ENCODE measurements at places on chromosomes 5 and 9.

DNA sequence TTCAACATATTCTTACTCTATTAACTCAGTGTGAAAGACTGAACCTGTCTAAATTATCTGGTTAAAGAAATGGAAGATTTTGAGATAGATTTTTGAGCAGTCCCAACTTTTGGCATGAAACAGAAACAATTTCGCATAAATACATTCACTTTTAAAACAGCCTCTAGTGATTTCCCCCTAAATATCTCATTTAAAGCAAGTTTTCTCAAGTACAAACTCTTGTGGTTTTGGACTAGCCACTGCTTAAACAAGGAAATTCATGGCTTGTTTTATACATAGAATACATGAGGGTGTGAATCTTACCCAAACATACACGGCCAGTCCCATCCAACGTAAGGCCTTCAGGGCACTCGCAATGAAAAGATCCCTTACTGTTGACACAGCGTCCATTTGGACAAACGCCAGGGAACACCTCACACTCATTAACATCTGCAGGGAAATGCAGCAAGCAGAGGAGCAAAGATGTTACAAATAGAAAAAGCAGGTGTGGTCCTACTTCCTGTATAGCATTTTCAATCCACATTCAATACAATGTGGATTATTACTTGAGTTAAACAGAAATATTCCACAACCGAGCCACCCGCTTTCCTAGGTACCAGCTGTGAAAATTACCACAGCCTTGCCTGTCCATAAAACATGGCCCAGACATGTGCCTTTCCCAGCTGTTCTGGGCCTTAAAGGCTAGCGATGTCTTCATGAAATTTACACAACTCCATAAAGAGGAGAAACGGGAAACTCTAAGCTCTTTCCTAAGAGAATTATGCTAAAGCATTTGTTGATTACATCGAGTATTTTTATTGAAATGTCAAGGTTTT lies 188.8 kb downstream of the FBN2 start:
- no peak for DNase-seq

GRCh38 chr5:131773805-131774204 lies 23.0 kb downstream of the FNIP1 start:
- DNase-seq: no peak

- no peak for DNase-seq
Observed at GRCh38 chr5:35320029-35320428, 89.7 kb upstream of the PRLR start.

DNA sequence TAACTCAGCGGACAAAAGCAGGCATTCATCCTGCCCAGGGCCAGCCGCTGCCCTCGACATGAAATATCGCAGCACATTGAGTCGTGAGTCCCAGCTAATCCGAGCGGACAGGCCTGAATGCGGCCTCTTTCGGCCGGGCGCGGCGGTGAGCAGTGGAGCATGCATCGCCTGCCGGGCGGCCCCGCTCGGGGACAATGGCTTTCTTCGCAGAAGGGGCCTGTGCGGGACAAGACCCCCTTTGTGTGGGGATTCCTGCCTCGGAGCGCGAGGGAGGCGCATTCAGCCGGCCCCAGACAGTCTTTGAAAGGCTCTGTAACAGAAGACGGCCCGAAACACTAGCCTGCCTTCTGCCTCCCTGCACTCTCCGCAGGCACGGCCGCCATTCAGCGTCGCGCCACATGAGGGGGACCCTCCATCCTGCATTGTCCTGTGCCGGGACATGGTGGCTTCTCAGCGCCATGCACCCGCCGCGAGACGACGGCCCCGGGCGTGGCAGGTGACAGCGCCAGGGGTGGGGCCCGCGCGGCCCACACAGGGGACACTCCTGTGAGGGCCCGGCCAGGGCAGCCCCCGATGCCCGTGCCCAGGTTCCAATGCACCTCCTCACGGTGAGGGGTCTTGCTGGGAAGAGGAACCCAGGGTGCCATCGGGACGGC lies 52.0 kb downstream of the EXD3 start:
- peak; percentile 31 for DNase-seq

DNA sequence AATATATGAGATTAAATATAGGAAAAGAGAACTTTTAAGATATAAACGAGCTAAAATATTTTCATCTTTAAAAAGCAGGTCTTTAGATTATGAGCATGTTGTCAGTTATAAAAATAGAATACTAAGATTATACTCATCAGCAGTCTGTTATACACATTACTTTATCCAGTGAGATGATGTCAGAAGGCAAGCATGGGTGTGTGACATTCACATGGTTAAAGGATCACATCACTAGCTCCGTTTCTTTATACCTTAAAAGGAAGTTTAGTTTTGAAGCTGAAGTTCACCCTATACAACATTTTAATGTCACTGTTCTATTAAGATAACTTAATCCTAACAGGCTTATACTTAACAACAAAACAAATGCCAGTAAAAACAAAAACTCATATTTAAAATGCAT lies 59.6 kb downstream of the RICTOR start:
- no peak for DNase-seq

DNA sequence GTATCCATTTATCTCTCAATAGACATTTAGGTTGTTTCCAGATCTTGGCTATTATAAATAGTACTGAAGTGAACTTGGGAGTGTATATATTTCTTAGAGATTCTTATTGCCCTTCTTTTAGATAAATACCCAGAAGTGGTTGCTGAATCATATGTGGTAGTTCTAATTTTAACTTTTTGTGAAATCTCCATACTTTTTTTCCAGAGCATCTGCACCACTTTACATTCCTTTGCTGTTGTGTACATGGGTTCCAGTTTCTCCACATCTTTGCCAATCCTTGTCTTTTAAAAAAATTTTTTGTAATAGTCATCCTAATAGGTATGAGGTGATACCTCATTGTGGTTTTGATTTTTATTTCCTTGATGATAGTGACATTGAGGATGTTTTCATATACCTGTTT lies 303.7 kb downstream of the CCDC171 start:
- DNase-seq: no peak

DNA sequence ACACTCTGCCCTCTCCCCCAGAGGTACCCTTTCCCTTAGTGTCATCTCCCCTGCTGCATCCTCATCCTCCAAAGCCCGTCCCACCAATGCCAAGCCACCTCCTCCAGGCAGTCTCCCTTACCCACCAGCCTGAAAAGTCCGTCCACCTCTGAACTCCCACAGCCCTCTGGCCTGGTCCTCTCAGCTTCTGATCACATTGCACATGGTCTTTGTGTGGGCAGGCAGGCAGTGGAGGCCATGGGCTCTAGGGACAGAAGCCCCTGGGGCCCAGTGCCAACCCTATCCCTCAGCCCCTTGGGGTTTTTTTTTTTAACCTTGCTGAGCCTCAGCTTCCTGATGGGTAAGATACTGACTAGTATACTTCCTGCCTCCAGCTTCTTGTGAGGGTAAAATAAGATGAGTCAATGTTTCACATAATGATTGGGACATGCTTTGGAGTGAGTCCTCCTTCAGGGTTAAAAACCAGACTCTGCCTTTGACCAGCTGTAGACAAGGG lies 19.4 kb downstream of the CSF1R start:
- DNase-seq: peak; percentile 14

GRCh38 chr9:81146684-81147337 lies 542.5 kb downstream of the TLE1 start:
- no peak for DNase-seq

- DNase-seq: no peak
Observed at GRCh38 chr5:115461093-115461492, 83.5 kb downstream of the FEM1C start.

DNA sequence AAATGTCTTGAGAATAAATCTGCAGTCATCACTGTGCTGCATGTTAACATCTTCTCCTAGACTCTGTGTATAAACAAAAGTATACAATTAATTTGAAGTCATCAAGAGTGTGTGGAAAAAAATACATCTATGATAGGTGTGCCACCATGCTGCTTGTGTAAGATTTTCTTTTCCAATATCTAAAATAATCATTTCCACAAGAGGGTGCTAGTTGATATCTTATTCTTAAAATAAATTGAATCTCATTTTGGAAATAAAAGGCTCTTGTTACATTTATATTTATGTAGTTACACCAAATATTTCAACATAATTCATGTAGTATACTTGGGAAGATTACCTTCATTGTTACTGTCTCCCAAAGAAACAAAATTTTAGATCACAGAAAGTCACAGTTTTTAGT lies 14.1 kb upstream of the MOCS2 start:
- no peak for DNase-seq

DNA sequence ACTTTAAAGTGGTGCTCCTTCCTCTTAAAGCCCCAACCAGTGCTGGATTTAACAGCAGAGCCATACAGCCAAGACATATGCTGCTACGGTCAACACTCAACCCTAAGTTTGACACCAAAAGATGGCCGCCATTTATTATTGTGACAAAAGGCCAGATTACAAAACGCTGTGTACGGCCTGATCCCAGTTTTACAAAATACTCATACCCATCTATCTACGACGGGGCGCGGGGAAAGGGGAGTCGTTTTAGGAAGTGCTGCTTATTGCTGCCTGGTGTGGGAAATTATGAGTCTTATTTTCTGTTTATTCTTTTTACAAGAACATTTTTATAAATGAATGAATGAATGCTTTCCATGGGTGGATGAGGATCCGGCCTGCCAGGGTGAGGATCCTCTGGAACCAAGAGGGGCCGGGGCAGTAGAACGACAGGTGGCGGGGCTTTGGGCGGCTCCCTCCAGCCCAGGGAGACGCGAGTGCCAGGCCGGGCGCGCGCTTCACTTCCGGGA lies 457 bp upstream of the IDNK start:
- no peak for DNase-seq

DNA sequence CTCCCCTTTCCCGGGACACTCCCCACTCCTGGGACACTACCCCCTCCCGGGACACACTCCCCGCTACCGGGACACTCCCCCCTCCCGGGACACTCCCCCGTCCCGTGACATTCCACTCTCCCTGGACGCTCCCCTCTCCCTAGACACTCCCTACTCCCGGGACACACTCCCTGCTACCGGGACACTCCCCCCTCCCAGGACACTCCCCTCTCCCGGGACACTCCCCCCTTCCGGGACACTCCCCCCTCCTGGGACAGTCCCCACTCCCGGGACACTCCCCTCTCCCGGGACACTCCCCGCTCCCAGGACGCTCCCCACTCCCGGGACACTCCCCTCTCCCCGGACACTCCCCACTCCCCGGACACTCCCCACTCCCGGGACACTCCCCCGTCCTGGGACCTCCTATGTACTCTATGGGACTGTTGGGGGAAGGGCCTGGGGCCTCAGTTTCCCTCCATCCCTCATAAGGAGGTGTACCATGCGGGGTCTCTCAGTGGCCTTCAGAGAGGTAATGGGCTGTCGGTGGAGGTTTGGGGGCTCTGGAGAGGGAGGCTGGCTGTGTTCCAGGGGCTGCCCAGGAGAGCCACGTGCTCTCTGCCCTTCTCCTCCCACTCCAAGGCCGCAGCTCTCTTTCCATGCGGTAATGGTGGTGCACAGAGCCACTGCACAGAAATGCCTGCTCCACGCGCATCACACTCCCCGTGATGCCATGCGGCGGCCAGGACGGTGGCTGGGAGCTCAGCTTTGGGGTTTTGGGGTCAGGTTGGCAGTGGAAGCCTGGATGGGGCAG lies 96.2 kb downstream of the RXRA start:
- DNase-seq: no peak

DNA sequence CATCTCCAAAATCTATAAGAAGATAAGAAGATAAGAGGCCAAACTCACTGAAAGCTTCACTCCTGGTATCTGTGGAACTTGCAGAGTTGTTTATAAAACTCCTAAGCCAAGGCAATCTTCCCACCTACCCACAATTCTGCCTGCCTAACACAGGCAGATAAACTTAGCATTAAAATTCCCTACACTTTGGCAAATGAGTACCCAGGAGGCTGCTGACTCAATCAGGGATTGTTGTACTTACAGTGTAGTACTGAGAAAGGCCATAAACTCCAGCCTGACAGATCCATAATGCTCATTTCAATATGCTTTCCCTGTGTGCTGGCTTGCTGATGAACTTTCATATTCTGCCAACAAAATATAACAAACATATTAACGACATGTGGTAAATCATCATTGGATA lies 725.2 kb downstream of the BRINP1 start:
- DNase-seq: no peak

DNA sequence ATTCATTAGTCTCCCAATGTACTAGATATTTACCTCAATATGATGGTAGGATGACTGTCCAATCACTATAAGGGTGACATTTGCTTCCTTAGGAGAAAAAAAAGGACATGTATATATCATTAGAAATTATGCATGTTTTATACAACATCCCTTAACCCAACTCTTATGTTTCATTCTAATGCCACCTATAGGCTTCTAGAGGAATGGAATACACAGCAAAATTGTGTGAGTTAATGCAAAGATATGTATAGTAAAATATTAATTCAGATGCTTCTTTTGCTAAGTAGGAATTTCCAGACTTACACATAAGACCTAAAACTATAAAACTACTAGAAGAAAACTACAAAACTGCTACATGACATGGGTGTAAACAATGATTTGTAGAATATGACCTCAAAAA lies 3.5 kb downstream of the PRXL2C start:
- DNase-seq: no peak

- no peak for DNase-seq
Observed at GRCh38 chr9:20040991-20041696, 252.3 kb upstream of the SLC24A2 start.

- no peak for DNase-seq
Observed at GRCh38 chr9:127395497-127396252, 1.3 kb upstream of the SLC2A8 start.

DNA sequence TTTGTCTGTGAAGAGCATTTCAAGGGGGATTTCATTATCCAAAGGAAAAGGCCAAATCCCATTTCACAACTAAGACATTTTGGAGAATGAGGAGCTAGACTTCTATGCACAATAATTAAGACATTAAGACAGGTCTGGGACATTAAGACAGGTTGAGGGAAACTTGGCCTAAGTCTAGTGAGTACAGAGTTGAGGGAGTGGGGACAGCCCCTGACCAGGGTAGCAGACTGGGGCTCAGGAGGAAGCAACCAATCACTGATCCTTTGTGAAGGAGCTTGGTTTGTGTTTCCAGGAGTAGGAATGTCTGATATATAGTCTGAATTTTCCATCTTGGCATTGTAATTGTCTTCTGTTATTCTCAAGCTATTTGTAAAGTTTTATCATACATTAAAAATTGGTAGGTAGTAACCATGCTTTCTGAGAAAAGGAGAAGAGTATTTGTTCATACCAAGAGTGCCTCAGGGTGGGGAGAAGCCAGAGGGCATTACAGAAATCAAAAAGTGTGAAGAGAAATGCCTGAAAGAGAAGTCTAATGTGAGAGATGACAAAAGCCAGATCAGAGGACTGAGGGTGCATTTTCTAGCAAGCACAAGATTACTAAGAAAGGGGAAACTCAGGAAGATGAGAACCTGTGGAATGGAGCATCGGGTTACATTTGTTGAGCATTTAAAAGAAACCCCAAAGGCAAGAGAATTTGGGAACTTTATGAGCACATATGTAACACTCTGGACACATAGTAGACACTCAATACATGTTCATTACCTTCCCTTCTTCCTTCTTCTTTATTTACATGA lies 189.3 kb upstream of the PIK3R1 start:
- DNase-seq: no peak

GRCh38 chr5:42467981-42468524 lies 44.8 kb downstream of the GHR start:
- DNase-seq: no peak

GRCh38 chr5:65961633-65962032 lies 35.3 kb downstream of the ERBIN start:
- no peak for DNase-seq

GRCh38 chr5:169268019-169268418 lies 32.9 kb downstream of the SLIT3 start:
- DNase-seq: no peak

GRCh38 chr5:176630681-176631222 lies 277 bp downstream of the EIF4E1B start:
- no peak for DNase-seq
